ENCODE measurements at places on chromosomes 6 and 20.

GRCh38 chr20:64082126-64082731 lies 2.0 kb downstream of the LKAAEAR1 start:
- no peak for DNase-seq

- no peak for DNase-seq
Measured at GRCh38 chr20:58941471-58941870, 39.6 kb upstream of the NELFCD start.

DNA sequence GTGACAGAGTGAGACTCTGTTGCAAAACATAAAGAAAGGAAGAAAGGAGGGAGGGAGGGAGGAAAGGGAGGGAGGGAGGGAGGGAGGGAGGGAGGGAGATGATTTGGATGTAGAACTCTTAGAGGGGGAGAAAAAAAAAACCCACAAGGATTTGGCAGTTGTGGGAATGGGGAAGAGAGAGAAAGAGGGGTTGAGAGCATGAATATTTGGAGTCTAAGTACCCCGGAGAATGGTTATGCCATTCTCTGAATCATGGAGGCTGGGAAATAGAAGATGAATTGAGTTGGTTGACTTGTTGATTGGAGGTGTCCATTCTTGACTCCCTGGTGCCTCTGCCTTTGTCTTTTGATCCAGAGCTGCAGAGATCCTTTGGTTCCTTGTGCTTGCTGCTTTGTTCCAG lies 35.7 kb downstream of the RALY start:
- DNase-seq: no peak

GRCh38 chr20:61037498-61037897 lies 214.6 kb upstream of the CDH4 start:
- no peak for DNase-seq

GRCh38 chr20:32849577-32849976 lies 9.1 kb upstream of the EFCAB8 start:
- no peak for DNase-seq

DNA sequence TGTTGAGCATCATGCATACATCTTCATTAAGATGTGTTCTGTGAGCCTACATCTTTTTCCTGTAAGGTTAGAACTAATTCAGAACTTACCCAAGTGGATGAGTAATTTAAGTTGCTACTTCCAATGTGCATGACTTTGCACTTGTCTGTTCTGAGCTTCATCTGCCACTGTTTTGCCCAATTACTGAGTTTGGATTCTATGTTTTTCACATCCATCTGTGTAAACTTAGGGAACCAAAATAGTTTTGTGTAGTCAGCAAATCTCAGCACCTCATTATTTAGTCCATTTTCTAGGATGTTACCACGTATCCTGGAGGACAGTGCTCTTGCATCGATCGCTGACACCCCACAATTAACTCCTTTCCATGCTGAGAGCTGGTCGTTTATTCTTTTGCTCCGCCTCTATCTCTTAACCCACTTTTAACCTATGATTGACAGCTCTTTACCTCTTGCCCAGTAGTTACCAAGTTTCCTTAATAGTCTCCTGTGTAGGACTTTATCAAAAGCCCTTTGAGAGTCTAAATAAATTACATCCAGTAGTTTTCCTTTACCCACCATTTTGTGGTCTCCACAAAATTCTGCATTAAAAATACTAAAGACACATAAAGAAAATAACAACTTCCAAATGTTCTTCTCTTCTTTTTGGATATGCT lies 44.2 kb upstream of the CITED2 start:
- no peak for DNase-seq

- DNase-seq: no peak
Measured at GRCh38 chr6:92069781-92070180, 1349.6 kb downstream of the EPHA7 start.

- no peak for DNase-seq
Measured at GRCh38 chr6:113449051-113449450, 408.1 kb upstream of the MARCKS start.

DNA sequence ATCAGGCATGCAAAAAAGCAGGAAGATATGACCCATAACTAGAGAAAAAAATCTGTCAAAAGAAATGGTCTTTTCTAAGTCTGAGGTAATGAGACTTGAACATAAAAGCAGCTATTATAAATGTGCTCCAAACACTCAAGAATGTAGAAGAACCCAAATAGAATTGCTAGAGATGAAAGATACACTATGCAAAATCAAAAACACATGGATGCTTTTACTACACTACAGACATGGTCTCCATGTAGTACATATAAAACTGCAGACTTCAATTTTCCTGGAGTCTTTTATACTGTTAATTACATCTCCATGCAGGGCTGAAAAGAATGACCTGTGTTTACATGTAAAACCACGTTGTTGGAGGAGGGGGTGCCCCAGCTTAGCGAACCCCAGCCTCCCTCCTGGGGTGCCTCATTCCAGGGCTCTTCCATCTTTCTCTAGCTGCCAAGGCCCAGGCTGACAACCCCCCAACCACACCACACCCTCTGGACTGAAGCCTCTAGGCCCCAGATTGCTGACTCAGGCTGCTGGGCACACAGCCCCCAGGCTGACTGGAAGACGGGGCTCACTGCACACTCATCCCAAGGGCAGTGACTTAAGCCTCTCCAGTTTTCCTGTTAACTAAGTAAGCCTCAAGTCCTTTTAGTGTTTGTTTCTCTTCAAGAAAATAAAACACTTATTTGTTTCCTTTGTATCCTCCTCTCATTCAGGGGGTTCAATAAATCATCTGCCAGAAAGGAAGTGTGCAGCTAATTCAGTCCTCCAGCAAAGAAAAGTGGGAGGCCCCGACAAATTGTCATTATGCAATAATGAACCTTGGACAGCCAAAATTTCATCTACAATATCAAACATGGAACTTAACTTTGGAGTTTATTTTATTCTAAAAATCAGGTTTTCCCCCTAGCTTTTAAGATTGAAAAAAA lies 26.0 kb upstream of the PLAGL1 start:
- peak; percentile 40 for DNase-seq
